ENCODE measurements at places on chromosomes 12 and 14.

- DNase-seq = no peak
Observed at GRCh38 chr14:73695082-73695481, 19.1 kb downstream of the PNMA1 start.

DNA sequence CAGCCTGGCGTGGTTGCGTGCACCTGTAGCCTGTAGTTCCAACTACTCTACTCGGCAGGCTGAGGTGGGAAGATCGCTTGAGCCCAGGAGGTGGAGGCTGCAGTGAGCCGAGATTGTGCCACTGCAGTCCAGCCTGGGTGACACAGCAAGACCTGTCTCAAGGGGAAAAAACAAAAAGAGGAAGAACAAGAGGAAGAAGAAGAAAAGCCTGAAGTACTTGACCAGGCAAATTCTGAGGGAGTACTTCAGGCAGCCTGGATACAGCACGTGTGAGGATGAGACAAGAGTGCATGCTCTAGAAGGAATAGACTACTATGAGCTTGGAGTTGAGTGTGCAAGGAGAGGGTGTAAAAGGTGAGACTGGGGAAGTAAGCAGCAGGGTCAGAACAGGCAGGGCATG is 1.8 kb downstream of the GDF3 start:
- DNase-seq = no peak

GRCh38 chr12:108374596-108375320 is 35.6 kb upstream of the CMKLR1 start:
- DNase-seq = no peak

GRCh38 chr12:99976762-99977161 is 8.0 kb downstream of the ANKS1B start:
- no peak for DNase-seq

DNA sequence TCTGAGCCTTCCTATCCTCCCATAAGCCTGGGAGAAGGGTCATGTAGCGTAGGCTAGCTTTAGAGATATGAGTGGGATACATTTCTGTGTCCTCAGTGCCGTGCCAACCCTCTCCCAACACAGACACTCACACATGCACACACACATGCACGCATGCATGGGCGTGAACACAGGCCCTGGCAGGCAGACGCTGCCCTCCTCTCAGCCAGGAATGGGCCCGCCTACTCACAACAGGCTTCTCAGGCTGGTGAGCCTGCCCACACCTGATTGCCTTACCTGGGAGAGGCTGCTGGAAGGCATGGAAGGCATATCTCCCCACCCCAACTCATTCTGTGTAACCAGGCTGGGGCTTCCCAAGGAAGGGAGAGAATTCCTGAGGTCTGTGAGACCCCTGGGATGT is 12.8 kb upstream of the ACVR1B start:
- no peak for DNase-seq

- DNase-seq = no peak
Observed at GRCh38 chr14:64722842-64723447, 18.7 kb downstream of the PLEKHG3 start.

GRCh38 chr12:10331642-10332239 is 24.1 kb downstream of the KLRD1 start:
- no peak for DNase-seq
